ENCODE measurements at places on chromosomes 2 and 18.

DNA sequence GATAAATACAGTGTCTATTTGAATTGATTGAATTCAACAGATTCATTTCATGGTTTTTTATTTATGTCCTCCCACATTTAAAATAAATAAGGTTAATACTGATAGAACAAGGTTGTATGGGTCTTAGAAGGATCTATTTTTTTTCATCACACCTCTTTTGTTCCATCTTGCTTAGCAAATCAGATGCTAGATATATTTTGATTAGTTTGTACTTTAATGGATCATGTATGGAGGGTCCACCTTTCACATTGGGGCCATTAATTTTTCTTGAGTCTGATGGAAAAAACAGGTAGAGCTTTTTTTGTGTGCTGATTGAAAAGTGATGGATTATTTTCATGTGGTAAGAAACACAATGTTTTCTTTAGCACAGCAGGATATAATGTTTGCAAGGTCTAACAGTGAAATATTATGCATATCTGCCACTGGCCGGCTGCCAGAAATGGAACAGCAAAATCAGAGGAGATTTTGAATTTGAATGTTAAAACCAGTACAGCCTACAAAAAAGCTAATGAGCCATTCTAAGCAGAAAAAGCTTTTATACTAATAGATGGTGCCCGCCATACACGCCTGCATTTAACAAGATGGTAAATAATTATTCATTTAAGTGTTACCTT is 188.1 kb upstream of the ETAA1 start:
- no peak for DNase-seq

DNA sequence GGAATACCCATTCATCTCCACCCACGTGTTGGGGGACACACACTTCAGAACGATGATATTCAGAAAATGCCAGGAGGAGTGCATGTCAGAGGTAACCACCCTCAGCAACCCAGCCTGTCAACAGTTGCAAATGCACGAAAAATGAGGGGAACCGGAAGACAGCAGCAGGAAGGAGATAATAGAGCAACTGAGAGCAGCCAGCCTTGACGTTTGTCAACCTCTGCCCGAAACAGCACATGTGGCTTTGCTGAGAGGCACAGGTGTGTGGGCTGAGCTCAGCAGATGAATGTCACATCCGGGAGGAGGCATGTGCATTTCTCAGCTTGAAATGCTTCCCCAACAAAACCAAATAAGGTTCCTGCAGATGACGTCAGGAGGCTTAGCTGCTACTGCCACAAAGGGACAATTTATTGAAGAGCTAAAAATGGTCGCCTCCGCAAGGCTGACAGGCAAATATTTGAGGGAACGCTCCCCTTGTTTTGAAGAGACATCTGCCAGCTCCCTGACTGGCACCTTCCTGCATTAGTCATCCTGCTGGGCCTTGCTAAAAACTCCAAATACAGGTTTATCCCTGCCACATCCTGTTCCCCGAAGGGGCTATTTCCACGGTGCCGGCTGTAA is 419.0 kb downstream of the NBAS start:
- DNase-seq, result no peak

- no peak for DNase-seq
Observed at GRCh38 chr18:6891788-6892187, 162.3 kb downstream of the ARHGAP28 start.

GRCh38 chr2:227888289-227888688 is 16.9 kb downstream of the DAW1 start:
- DNase-seq, result no peak

DNA sequence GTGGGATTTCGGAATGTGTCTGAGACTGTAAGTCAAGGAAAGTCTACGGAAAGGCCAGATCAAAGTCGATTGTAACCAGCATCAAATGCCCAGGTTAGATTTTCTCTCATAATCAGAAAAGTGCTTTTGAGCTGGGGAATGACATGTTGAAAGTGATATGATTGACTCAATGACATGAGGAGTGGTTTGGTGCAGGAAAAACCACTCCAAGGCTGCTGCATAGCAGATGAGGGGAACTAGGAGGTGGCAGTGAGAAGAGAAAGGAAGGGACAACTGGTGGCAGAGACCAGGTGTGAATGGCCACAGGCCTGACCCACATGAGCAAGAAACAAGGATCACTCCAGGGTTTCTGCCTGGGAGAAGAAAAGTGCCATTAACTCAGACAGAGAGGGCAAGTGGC is 822 bp downstream of the SLC35F6 start:
- DNase-seq, result no peak

- no peak for DNase-seq
Observed at GRCh38 chr2:204901591-204901990, 356.3 kb downstream of the PARD3B start.

GRCh38 chr18:49178321-49178720 is 227.6 kb upstream of the SMAD7 start:
- no peak for DNase-seq

DNA sequence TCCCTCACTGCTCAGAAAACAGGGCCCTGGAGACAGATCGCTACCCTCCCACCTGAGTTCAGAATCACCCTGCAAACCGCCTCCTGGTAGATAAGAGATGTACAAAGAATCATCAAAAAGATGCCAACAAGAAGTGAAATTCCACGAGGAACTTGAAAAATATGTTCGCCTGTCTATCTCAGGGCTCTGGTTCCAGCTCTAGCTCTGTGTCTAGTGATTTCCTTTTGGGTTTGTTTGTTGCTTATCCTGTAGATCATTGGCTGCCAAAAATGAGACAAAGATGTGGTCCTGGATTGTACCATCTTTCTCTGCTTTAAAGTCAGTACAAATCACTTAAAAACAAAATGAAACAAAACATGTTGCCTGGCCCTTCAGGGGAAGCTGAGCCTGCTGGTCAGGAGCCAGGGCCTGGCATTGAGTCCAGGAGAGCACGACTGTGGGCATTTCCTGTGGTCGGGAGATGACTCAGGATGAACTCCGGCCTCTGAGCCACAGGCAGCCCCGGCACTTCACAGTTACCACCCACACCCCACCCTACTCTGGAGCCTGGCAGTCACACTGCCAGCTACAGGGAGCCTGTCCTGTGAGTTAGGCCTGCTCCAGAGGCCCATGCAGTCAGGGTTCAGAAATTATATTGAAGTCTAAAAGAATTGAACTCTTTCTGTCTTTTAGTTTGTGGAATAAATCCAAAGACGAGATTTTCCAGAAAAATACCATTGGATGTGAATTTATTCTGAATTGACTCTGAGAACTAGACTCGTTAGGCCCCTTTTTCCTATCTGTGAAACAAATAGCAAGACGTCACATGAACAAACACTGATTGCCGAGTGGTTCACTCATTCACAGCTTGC is 8.0 kb upstream of the ITGB6 start:
- DNase-seq, result peak; percentile 86

DNA sequence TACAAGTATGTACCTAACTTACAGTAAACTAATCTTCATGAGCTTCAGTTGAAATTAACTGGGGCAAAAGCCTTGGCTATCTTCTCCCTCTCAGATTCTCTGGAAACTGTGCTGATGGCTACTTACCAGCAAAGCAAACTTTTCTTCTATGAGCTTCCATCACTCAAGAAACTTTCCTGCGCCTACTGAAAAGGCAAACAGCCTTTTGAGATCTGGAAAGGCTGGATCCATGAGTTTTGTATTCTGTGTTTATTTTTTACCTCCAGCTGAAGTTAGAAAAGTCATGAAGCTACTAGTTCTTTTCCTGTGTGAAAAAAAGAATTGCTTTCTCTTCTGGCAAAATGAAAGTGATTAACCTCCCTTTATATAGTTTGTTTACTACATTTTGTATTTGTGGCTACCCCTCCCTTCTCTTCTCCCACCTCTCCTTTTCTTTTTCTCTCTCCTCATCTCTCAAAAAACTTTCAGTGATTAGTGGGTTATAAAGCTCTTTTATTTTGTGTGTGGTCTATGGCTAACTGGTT is 49.2 kb upstream of the RNF152 start:
- DNase-seq, result peak; percentile 49

DNA sequence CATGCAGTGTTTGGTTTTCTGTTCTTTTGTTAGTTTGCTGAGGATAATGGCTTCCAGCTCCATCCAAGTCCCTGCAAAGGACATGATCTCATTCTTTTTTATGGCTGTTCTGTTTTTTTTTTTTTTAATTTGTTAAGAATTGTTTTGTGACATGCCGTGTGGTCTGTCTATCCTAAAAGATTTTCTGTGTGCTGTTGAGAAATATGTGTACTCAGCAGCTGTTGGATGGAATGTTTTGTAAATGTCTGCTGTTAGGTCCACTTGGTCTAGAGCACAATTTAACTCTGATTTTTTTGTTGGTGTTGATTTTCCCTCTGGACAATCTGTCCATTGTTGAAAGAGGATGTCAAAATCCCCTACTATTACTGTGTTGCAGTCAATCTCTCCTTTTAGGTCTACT is 80.4 kb upstream of the WDR75 start:
- peak; percentile 37 for DNase-seq

DNA sequence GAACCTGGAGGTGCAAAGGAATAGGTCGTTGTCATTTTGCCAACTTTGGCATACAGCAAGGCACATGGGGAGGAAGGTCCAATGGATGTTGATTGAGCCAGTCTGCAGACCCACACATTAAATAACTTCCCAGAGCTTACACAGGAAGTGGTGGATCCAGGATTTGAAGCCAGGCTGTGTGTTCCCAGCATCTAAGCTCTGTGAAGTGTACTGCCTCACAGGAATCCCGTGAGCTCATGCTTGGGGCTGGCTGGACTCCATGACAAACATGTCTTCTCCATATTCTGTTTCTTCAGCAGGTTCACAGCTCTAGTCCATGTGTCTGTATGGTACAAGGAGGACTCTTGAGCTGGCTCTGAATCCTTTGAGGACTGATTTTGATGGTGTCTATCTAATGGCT is 63.9 kb downstream of the KLHL29 start:
- no peak for DNase-seq

GRCh38 chr2:64139956-64140355 is 4.3 kb downstream of the PELI1 start:
- no peak for DNase-seq

DNA sequence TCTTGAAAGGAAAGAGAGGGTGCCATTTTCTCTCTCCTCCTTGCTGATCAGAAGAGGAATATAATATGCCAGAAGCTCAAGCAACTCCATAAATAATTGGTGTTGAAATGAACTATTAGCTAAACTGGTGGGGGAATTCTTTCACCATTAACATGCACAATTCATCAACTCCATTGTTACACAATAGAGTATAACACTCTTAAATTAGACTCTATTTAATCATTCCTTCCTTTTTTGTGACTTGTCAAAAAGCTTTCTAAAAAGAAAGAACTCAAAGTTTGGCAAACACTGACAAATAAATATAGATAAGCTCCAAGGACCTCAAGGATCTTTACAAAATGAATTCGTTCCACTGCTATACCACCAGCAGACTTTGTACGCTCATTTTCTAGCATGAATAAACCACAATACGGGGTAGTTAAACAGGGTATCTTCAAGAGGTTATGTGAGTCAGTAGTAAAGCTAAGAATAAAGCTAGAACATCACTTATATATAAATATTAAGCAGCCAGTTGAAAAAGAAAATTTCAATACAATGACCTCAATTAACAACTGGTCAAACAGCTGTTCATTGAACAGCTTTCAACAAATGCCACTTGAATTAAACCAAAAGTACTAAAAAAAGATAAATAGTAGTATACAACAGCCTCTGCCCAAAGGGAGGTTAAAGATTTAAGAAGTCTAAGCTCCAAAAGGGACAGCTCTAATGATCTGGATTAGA is 6.4 kb downstream of the TRAK2 start:
- no peak for DNase-seq

GRCh38 chr2:71190656-71191569 is 36.0 kb downstream of the PAIP2B start:
- DNase-seq, result no peak

- DNase-seq, result no peak
Observed at GRCh38 chr2:23008951-23009350, 376.0 kb upstream of the KLHL29 start.

GRCh38 chr18:72342933-72343332 is 201.2 kb downstream of the CBLN2 start:
- DNase-seq, result no peak

DNA sequence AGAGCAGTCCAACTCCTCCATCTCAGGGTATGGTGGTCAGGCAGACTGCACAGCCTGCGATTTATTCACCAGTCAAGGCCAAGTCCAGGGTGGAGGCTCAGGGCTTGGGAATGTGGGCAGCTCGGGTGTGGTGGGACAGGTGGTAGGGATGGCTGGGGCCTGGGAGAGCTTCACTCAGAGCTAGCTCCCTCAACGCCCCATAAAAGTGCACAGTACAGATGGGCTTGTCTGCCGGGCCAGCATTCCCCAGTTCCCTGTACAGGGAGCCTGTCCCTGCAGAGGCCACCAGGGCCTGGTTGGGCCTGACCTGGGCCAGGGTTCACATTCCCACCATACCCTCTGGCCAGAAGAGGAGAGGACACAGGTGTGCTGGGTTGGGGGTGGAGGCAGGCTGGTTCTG is 49.2 kb upstream of the OTOS start:
- no peak for DNase-seq

- DNase-seq, result no peak
Observed at GRCh38 chr2:18552351-18553077, 7.9 kb downstream of the RDH14 start.

- DNase-seq, result no peak
Observed at GRCh38 chr2:31238126-31238905, 4.4 kb downstream of the EHD3 start.

GRCh38 chr18:12362473-12363174 is 14.4 kb downstream of the AFG3L2 start:
- no peak for DNase-seq

GRCh38 chr18:21141668-21142422 is 30.2 kb upstream of the ROCK1 start:
- no peak for DNase-seq

DNA sequence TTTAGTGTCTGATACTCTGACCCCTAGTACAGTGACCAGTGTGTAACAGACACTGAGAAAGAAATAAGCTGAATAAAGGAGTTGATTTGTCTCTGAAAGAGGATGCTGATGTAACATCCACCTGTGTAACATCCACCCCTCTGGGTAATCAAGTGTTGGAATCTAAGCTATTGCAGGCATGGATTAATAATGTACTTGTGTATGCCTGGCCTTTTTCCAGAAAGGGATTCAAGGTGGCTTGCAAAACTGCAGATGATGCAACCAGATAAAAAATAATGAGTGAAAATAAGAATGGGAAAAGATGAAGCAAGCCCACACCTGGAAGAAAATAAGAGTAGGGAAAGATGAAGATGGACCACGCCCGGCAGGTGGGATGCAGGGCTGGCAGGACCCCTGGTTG is 48.2 kb upstream of the FOXI3 start:
- DNase-seq, result no peak

DNA sequence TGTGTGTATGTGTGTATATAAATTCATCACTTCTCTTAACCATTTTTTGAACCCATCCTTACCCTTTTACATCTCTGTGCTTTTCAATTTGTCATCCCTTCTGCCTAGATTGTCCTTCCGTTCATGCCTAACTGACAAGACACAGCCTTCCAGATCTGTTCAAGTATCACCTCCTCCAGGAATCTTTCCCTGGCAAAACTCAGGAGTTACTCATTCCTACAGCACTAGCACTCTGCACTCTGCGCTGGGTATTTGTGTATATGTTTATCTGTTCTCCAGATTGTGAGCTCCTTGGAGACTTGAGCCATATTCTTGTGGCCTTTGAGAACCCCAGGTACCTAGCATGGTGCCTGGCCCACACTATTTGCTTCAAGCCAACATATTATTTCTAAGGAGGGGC is 26.8 kb upstream of the ASXL2 start:
- DNase-seq, result no peak

- no peak for DNase-seq
Observed at GRCh38 chr2:201523506-201523905, 72.0 kb downstream of the STRADB start.

GRCh38 chr18:74651327-74652128 is 53.9 kb downstream of the ZNF407 start:
- no peak for DNase-seq

All from SJSA1 (cell line).